ENCODE measurements at places on chromosomes 7 and 10.

- DNase-seq, result no peak
Observed at GRCh38 chr7:49513911-49514310, 259.5 kb upstream of the VWC2 start.

- no peak for DNase-seq
Observed at GRCh38 chr10:85544956-85545355, 821.6 kb downstream of the GRID1 start.

GRCh38 chr10:116620423-116621400 is at the start of gene PNLIPRP2:
PNLIPRP2 (plus strand) TSS chr10:116620953.
- no peak for DNase-seq

- DNase-seq, result no peak
Observed at GRCh38 chr7:362402-363096, 72.6 kb downstream of the FOXL3 start.

DNA sequence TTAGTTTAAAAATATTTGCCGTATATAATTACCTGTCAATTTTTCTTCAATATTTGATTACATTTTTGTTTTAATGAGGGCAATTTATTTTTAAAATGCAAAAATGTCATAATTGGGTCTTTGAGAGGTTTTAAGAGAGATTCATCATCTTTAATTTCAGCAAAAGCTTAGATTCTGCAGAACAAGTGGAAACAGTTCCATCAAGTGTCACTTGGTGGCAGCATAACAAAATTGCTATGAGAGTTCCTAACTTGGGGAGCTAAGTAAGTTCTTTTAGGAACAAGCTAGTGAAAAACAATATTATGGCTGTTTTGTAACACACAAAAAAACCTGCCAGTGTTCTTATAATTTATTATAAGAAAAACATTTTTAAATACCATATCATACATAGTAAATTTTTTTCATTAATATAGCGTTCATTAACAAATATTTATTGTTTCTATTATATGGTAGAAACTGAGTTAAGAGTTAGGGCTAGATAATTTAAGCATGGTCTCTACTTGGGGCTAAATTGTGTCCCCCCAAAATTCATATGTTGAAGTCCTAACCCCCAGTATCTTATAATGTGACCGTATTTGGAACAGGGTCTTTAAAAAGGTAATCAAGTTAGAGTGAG is 155.2 kb downstream of the MAGI2 start:
- DNase-seq, result no peak

GRCh38 chr7:30348083-30348560 is 63.7 kb downstream of the ZNRF2 start:
- peak; percentile 42 for DNase-seq

GRCh38 chr10:131880016-131880590 is 20.7 kb upstream of the PPP2R2D start:
- DNase-seq, result no peak
